ENCODE measurements at places on chromosomes 16 and 17.

- DNase-seq, result no peak
Observed at GRCh38 chr17:9022573-9023391, 1.5 kb downstream of the NTN1 start.

GRCh38 chr17:46780003-46780373 is 38.5 kb downstream of the WNT3 start:
- no peak for DNase-seq

- no peak for DNase-seq
Observed at GRCh38 chr16:19707569-19708295, 10.3 kb downstream of the KNOP1 start.

DNA sequence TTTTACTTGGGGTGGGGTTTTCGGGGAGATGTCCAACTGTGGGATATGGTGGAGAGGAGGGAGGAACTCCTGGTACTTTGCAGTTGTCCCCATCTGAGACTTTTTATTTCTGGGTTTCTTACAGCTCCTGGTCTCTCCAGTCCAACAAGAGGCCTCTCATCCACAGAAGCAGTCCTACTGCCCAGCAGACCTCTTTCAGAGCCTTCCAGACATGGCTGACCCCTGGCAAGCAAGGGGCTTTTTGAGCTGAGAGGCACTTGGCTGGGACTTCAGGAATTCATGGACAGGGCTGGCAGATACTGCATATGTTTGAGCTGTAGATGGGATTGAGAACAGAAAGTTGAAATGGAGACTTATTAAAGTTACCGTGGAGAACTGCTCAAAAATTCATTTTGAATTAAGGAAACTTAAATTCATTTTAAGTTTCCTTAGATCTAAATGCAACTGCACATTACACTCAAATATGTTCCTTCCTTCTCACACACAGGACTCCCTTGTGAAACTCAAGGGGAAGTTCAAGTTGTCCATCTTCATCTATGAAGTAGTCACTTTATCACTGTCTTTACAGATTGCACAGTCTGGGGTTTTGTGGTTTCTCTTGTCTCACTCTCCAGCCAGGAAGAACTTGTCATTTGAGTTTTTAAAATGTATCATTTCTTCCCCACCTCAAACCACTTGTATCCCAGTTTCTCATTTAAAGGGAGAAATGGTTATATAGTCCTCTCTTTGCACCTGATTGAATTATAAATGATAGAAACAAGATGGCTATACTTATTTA is 1.1 kb downstream of the LASP1NB start:
- no peak for DNase-seq

DNA sequence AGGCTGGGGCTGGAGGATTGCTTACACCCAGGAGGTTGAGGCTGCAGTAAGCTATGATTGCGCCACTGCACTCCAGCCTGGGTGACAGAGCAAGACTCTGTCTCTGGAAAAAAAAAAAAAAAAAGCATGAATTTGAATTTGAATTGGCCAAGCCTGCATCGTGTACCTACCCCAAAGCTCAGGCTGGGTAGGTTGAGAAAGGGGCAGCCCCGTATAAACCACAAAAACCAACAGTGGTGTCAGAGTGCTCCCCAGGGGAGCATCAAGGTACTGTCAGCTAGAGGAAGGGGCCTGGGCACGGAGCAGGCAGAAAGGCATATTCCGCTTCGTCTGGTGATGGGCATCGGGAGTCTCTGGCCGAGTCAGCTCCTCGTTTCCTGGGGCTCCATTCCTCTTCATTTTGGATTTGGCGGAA is 40.9 kb downstream of the RAP1GAP2 start:
- DNase-seq, result no peak

DNA sequence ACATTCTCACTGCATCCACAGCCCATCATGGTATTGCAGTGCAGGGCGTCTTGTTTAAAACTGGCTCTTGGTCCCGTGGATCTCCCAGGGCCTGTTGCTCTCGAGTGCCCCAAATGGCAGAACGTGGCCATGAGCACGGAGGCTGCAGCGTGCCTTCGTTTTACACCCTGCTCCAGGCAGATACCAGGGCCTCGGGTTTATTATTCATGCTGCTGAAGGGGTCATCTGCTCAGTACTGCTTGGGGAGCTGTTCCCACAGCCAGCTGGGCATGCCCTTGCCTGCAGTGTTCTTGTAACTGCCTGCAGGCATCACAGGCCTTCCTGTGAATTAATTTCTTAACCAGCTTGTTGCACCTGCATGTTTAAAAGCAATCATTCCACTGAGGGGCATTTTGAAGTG is 129.7 kb upstream of the CHMP6 start:
- no peak for DNase-seq

DNA sequence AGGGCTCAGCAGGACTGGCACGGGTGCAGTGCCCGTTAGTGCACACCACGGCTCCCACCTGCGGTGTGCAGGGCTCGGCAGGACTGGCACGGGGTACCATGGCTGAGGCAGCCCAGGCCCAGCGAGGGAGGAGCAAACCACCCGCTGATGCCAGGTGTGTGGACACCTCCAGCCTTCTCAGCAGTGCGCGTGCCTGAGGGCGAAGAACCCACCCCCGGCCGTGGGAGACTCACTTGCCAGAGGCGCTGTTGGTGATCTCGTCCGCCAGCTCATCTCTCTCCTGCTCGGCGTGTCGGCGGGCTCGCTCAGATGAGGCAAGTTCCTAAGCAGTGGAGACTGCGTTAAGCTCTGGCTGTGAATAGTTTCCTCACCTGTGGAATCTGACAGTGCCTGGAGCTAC is 45.4 kb downstream of the NDEL1 start:
- no peak for DNase-seq

DNA sequence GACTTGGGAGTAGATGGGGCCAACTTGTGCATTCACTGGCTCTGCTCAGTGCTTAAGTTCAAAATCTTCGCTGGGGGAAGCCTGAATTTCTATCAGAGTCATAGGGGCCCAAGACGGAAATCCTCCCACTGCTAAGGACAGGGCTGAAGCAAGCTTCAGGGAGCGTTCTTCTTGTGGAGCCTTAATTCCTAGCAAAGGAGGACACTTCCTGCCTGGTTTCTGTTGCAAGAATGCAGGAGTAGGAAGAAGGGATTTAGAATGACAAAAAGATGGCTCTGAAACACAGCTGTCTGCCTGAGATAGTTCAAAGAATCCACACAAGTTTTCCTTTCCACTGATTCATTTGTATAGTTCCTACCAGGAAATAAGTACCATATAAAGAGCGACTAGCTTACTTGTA is 26.4 kb downstream of the PSME3IP1 start:
- no peak for DNase-seq

DNA sequence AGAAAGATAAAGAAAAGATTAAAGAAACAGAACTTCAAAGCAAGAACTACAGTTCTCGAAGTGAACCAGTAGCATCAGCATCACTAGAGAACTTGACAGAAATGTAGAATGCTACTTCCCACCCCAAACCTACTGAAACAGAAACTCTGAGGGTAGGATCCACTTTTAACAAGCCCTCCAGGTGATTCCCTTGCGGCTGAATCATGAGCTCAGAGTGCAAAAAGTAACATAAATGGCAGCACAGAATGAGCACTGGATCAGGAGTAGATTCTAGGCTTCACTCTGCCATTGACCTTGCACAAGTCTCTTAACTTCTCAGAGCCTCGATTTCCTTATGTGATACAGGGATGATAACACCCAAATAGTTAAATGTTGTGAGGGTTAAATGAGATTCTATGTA is 5.8 kb downstream of the TOM1L2 start:
- no peak for DNase-seq

DNA sequence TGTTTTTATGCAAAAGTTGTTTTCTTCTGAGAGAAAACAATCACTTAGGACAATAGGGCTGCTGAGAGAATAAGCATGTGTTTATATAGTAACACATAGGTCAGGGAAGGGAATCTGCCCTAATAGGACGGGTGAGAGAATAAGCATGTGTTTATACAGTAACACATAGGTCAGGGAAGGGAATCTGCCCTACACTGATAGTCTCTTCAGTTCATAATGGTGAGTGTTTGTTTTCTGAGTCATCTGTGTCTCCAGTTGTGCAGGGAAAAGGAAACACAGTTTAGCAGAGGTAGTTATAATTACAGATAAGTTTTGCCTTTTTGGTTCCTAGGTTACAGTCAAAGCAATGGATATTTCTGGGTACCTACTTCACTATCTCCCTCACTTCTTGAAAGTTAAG is 252.3 kb upstream of the CA10 start:
- DNase-seq, result no peak

GRCh38 chr17:70787721-70788300 is 618.5 kb downstream of the KCNJ2 start:
- DNase-seq, result no peak

DNA sequence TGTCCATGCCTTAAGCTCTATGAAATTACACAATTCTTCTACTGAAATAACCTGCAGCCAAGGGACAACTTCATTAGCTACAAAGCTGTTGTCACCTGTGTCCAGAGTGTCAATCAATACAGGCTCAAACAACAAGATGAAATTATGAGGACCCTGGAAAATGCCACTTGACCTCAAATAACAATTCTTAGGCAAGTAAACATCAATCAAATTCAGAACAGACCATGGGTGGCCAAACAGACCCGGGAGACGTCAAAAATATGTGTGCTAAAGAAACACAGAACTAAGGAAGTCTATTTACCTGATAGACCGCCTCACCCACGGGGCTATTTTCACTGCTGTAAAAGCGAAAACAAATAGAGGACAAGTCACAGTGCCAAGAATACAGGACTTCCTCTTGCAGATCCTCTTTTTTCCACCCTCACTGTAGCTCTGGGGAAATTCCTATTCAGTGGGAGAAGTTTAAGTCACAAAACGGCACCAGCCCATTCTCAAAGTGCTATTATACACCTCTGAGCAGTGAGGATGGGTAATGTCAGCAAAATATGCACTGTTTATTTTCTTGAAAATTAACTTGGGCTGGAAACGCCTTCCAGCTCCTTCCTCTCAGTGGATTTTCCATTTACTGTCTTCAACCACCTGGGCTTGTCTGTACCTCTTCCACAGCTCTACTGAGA is 2.7 kb downstream of the LITAF start:
- no peak for DNase-seq

GRCh38 chr16:14041164-14041563 is 30.0 kb upstream of the MRTFB start:
- DNase-seq, result no peak

GRCh38 chr16:12988071-12988470 is 86.7 kb downstream of the SHISA9 start:
- DNase-seq, result no peak

DNA sequence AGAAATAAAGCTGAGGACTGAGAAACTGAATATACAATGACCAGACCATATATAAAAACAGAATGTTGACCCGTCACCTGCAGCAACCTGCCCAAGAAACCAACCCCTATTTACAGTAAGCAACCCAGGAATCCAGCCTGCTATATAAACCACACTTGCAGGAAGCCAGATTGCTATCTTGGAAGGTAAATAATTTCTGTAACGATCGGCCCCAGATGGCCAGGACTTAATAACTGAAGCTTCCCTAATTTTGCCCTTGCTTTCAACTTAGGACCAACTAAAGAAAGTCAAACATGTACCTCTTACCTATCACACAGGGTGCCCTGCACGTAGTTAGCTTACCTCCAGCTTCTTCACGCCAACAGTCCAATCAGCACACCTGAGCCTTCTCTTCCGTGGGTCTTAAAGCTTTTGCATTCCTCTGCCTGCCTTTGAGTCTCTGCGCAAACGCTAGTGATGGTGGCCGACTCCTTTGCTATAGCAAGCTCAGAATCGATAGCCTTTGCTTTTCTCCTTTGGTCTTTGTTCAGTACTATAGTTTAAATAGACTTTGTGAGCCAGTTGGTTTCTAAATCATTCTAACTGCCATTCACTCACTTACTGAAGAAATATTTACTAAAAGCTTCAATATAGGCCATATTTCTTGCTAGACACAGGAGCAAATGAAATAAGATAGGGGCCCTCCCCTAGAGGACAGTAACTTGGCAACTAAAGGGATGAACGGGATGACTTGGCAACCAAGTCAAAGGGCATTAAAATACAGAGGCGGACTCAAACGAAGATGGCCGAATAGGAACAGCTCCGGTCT is 31.3 kb downstream of the MPHOSPH6 start:
- no peak for DNase-seq

- no peak for DNase-seq
Observed at GRCh38 chr16:56038564-56039098, 152.7 kb upstream of the GNAO1 start.

GRCh38 chr16:84052071-84052622 is 9.6 kb upstream of the SLC38A8 start:
- DNase-seq, result no peak

GRCh38 chr17:63442549-63443035 is 3.5 kb downstream of the CYB561 start:
- no peak for DNase-seq

DNA sequence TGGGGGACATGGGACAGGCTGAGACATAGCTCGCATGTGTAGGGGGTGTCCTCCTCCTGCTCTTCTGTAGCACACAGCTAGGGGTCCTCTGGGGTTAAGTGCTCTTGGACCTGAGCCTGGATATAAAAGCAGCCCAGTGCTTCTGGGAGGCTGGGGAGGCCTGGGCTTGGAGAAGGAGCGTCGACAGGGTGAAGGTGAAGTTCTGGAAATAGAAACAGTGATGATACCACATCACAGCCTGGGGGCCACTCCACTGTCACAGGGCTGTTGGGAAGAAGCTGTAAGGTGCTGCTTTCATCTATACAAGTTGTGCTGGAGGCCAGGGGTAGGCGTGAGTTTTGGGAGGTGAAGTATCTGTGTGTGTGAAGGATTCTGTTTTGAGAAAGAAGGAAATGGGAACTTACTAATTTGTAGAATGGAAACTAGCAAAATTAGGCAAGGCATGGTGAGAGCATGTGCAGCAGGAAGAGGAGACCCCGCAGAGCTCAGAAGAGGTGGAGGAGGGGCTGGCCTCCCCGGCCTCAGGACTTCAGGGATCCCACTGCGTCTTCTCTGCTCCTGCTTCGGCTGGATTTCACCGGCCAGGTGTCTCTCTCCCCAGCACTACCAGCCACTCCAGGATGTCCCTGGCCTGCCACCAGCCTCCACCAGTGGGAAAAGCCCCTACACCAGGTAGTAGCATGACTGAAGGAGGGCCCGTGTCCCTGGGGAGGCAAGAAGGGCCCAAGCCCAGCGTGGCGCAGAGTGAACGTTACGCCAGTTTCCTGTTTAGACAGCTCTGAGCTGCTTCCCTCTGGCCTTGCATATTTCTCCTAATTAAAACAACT is 19.4 kb downstream of the PLCG2 start:
- no peak for DNase-seq

DNA sequence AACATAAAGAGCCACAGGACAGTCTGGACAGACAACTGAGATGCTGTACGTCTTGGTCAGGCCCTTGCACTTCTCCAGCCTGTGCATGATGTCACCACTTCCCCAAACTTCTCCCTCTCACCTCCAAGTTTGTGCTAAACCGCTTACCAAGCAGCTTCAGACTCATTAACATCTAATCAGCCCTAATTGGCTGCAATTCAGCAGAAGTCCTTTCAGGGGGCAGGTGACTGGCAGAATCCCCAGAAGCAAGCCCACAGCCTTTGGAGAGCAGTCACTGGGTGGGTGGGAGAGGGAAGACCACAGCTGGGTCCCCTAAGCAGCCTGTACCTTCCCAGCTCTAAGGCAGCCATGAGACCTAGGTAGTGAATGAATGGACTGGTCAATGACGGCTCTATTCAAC is 161.4 kb downstream of the GRIN2A start:
- no peak for DNase-seq

All from HFF-Myc (cell line).